ENCODE measurements at places on chromosomes 6 and 20.

GRCh38 chr6:113406048-113406695 lies 451.0 kb upstream of the MARCKS start:
- DNase-seq = no peak

DNA sequence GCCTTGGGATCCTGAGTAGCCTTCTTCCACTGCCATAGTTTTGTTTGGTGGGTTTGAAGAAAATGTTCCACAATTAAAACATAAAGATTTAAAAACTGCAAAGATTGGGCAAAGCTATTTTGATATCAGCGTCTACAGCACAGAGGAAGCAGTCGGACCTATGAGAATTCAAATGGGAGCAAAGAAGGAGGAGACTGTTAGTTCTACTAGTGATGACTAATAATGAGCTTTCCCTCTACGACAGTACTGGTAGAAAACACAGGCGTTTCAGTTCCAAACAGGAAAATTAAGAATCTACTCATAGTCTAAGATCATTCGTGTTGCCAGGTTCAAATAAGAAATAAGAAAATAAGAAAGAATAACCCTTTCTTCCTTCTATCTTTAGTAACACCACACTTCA lies 121.2 kb downstream of the INSM1 start:
- DNase-seq = no peak

GRCh38 chr6:4351520-4352321 lies 216.3 kb upstream of the ECI2 start:
- DNase-seq = peak; percentile 98

GRCh38 chr6:43669922-43670622 lies 17.5 kb downstream of the MRPS18A start:
- no peak for DNase-seq

DNA sequence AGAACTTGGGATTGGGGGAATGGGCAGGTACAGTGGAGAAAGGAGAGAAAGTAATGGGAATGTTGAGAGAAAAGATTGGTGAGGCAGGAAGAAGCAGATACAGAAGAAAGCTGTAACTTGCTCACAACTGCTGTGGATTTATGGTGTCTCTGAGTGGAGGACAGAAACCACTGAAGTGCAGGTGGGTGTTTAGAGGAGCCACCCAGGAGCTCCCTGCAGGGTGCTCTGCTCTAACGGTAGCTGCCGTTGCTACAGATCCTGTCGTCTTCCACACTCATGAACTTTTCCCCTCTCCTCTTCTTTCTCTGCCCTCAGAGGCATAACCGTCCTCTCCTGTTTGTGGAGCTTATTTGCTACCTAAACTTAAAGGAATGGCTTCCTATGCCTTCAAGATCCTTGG lies 27.5 kb upstream of the MAPK13 start:
- DNase-seq = no peak

DNA sequence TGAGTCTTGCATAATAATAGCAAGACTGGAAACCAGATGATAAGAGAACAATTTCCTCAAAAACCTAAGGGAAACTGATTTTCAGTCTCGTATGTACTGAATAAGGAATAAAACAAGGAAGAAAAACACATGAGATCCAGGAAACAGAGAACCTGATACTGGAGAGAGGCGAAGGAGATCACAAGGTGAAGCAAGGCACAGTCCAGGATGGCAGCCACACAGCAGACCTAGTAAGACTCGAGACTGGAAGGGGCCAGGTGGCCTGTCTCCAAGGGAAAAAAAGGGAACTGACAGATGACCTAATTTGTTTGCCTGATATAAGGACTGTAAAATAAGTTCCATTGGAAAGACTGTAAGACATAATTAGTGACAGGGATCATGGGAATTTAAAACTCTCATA lies 71.1 kb downstream of the TASP1 start:
- DNase-seq = no peak

- no peak for DNase-seq
Measured at GRCh38 chr6:71476371-71476770, 187.8 kb downstream of the OGFRL1 start.

DNA sequence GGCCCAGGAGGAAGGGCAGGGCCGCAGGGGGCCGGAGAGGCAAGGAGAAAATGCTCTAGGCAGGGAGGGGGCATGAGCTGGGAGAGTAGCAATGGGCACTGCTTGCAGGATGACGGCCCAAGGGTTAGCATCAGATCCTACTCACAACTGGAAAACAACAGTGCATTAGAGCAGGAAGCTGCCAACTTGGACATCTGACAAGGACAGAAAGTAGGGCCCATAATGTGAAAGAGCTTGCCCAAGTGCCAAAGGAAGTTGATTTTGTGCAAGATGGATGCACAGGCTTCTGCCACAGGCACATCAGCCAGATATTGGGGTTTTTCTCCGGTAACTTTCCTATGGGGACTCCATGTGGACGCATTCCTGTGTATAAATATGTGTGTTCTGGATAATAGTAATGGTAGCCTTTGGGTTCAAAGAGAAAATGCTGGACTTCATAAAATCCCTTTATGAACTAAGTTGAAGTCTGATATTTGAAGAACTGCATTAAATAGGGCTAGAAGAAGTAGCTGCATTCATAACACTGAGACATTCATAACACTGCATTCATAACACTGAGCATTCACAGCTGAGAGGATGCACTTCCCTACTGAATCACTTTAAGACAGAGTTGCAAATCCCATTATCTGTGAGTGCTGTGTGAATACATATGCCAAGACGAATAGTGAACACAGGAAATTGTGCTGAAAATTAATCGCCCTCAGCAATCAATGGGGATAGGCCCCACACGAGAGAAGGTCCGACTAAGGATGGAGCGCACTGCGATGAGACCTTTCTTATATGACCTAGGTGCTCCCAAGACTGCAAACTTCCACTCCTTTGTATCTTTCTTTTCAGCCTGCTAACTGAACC lies 235.6 kb upstream of the PRDM1 start:
- DNase-seq = peak; percentile 16

DNA sequence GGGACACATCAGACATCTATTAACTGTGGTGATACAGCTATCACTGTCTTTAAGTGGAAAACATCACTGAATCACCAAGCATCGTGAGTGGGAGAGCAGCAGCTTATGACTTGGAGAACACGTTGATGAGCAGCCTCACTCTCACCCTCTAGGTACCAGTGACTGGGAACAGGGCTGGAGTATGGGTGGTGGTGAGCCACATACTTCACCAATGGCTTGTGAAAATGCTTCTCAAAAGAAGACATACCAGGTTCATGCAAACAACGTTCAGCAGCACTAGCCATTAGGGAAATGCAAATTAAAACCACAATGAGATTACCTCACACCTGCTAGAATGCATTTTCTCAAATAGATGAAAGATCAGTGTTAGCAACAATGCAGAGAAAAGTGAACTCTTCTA lies 25.3 kb downstream of the SNX5 start:
- no peak for DNase-seq

GRCh38 chr6:126195625-126196236 lies 144.2 kb upstream of the CENPW start:
- DNase-seq = no peak

- DNase-seq = peak; percentile 73
Measured at GRCh38 chr6:106257195-106257594, 68.4 kb downstream of the ATG5 start.

- DNase-seq = no peak
Measured at GRCh38 chr6:149046164-149046821, 271.2 kb upstream of the TAB2 start.

DNA sequence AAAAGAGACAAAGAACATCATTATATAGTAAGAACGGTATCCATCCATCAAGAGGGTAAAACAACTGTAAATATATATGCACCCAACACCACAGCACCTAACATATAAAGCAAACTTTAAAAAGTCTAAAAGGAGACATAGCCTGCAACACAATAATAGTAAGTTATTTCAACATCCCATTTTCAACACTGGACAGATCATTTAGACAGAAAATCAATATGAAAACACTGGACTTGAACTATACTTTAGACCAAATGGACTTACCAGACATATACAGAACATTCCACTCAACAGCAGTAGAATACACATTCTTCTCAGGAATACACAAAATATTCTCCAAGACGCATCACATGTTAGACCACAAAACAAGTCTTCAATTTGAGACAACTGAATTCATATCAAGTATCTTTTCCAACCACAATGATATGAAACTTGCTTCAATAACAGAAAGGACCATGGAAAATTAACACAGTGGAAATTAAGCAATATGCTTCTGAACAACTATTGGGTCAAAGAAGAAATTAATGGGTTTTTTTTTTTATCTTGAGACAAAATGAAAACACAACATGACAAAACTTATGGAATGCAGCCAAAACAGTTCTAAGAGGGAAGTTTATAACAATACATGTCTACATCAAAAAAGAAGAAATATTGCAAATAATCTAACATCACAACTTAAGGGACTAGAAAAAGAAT lies 23.9 kb upstream of the ASF1A start:
- DNase-seq = peak; percentile 3

DNA sequence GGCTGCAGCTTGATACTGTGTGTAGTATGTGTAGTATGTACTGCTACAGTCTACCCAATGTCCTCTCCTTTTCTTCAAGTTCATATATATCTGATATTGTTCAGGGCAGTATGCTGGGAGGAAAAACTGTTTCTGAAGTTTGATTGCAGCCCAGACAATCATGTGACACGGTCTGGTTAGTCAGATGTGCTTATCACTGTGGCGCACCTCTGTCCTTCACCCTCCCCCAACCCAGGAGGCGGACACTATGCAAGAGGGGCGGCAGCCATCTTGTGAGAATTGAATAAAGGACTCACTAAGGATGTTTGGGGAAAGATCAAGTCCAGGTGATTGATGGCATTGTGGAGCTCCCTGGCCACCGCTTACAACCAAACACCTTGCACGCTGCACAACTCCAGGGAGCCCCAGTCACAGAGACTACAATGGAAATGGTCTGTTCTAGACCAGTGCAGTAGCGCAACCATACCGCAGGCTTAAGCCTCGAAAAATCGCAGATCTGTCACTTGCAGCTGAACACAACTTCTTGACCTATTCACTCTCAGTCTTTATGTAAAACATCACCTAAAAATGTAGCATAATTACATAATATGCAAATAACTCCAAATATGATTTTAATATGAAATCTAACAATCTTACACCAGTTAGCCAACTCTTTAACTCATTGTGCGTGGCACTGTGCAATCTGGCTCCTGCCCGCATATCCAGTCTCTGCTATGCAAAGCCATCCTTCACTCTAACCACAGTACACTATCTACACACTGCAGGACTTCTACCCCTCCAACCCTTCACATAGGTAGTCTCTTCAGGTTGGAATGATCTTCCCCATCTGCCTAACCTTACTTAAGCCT lies 79.3 kb downstream of the VGLL2 start:
- DNase-seq = no peak

DNA sequence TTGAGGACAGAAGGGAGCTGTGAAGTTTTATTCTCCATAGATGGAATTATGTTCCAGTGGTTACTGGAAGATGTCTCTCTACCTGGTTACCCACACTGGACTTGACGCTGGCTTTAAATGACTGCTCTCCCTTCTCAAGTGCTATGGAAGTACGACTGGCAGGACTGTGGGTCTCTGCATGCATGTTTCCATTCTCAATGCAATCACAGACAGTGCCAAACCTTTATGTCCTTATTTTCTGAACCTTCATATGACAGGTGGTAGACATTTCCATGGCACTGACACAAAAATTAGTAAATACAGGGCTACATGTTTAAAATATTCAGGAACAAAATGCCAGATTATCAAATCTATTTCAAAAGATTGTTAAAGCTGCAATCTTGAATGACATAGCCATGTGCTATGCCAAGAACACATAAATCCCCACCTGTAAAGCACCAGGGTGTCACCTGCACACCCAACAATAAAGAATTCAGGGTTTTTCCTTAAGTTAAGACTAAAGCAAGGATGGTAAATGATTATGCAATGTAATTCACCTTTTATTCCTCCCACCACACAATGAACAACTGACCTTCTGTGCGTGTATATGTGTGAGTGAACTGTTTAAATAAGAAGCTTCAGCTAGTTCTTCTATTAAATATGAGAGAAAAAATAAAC lies 153.3 kb upstream of the ENPP5 start:
- no peak for DNase-seq

GRCh38 chr20:48203252-48203651 lies 418.0 kb upstream of the SULF2 start:
- DNase-seq = no peak

DNA sequence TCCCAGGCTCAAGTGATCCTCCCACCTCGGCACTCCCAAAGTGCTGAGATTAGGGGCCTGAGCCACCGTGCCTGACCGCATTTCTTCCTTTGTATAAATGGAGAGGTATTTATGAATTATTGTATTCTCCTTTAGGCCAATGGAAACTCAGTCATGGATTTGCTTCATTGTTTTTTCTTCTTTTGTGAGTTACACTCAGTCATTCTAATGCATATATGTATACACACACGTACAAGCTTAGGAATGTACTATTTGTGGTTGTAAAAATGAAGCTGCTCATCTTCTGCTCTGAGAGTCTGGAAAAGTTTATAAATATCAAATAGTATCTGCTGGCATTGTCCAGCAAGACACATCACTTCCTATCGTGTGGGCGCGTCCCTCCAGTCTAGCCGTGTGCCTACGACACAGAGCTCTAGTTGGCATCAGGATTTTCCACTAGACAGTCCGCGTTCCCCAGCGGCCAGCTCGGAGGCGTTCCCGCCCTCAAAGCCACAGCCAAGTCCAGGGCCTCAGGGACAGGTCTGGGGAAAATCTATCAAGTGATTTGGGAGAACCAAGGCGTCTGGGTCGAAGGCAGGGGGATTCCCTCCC lies 215.2 kb downstream of the NFATC2 start:
- DNase-seq = peak; percentile 90

DNA sequence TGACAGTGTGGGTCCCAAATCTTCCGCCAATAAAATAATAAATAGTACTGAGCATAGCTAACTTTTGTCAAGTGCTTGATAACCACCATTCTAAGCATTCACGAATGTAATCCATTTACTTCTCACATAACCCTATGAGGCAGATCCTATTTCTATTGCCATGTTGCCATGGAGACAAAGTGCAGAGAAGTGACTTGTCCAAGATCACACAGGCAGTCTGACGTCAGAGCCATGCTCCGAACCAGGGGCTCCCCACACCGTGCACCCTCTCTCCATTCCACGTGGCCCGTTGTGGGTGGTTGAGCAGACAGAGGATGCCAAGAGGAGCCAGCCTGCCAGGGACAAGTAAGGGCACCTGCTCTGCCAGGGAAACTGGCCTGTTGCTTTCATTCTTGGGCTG lies 38.9 kb downstream of the CDH22 start:
- no peak for DNase-seq

- DNase-seq = peak; percentile 21
Measured at GRCh38 chr6:135826236-135826804, 25.2 kb upstream of the PDE7B start.

DNA sequence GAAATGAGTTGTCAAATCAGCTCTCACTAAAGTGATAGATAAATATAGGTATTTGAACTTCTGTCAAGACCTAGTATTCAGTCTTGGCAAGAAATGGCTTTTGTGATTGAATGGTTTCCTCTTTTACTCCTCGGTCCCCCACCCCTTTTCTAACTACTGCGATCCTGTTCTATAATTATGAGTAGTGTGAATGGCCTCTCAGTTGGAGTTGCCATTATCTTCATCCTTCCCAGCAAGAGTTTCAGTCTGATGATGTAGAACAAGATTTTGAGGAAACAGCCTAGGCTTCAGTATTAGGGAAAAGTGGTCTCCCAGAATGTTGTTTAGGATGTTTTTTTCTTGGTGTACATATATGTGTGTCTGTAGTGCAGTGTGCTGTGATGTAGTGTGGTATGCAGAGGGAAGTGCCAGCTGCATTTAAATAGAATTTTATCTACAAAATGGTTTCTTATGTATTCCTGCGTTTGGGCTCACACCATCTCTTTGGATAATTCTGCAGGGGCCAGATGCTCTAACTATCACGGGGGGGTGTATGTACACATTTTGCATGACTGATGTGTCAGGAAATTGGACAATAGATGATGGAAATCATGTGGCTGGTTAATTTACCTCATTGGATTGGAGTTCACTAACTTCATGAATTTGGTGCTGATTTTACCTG lies 180.1 kb upstream of the MMS22L start:
- no peak for DNase-seq
